Muscle of back (tissue), 13 donors: ENCODE measurements at places on chromosomes 1 and 21. TPM values are rescaled to one million over a fixed set of nuclear protein-coding genes. Genes with fewer than 3 reads are reported as not detected.

FABP3 gene
- 171 TPM for polyA plus RNA-seq

HCRTR1 gene
- 0.19 TPM for polyA plus RNA-seq

BNIPL gene
- polyA plus RNA-seq, result 0.84 TPM

CFAP141 gene
- not detected for polyA plus RNA-seq
